ENCODE measurements at places on chromosomes 7 and 10.

- peak; percentile 61 for DNase-seq
Observed at GRCh38 chr10:30058570-30059132, 735 bp downstream of the JCAD start.

GRCh38 chr7:20219446-20220292 lies 2.5 kb upstream of the MACC1 start:
- peak; percentile 86 for DNase-seq

DNA sequence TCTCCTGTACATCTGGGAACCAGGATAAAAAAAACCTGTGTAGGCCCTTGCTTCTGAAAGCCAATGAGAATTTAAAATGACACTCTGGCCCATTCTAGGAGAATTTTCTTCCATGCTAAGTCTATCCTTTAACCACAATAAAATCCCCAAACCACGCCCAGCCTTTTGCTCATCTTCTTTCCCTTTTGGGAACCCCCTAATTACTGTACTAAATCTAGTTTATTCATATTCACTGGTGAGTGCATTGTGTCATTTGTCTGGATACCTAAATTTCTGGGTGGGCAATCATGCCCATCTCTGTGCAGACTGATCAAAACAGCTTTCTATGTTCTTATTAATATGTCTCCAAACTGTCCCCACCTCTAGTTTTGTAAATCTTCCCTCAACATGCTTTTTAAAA lies 11.7 kb upstream of the CDK14 start:
- no peak for DNase-seq

DNA sequence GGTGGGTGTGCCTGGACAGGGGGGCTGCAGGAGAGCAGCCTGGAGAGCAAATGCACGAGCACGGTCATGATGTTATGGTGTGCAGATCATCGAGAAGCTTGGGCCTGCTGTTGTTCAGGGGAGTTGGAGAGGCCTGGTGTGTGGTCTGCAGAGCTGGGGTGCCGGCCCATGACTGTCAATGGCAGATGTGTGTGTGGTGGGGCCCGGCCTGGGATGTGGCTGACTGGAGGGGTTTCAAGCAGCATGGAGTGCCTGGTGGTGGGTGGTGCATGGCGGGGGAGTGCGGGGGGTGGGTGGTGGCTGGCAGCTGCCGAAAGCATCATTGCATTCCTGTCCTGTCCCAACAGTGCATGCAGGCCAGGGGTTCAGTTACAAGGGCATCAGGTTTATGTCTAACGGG lies 122.6 kb downstream of the DOCK1 start:
- DNase-seq = no peak

DNA sequence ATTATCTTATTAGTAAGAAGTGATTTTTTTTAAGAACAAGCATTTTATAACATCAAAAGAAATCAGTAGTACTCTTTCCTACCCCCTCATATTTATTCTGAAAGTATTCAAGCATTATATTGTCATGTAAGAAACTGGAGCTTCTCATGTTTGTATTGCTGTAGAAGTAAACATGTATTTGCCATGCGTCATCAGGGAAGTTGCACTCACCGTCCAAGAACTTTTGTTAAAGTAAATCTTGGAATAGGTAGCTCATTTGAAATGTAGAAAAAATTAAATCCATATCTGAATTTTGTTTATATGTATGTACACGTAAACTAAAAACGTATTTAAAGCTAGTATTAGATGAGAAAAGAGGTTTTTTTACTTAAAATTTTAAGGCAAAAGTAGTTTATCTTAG lies 96.8 kb downstream of the PTEN start:
- DNase-seq = no peak

DNA sequence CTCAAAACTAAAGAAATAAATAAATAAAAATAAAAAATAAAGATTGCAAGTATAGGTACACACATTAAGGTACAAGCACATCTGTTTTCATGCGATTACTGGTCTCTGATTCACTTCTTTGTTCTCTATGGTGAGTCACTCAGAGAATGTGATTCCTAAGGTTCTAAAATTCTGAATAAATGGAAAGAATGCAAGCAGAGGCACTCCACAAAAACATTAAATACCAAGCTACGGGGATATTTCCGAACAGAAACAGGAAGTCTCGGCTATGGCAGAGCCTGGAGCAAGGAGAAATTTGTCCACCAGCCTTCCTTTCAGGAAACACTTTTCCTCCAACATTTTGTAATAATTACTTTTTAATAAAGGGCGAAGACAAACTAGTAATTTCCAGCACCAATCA lies 1.4 kb downstream of the VOPP1 start:
- no peak for DNase-seq

GRCh38 chr7:114341648-114342047 lies 73.0 kb upstream of the FOXP2 start:
- no peak for DNase-seq

DNA sequence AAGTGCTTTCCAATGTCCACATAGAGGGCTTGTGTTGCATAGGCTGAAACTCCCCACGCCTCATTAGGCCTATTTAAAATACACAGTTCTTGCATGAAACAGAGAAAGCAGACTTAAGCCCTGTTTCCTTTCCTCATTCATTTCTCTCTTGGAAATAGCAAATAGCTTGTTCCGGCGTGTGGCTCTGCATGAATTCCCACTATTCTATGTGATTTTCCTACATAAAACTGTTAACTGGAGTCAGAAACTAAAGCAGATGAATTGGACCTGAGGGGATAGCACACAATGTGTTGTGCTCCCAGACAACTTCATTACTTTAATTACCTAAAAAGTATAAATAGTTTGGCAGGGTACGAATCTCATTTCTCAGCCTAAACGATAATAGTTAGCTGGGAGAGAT lies 981.5 kb downstream of the SORCS1 start:
- DNase-seq = no peak

DNA sequence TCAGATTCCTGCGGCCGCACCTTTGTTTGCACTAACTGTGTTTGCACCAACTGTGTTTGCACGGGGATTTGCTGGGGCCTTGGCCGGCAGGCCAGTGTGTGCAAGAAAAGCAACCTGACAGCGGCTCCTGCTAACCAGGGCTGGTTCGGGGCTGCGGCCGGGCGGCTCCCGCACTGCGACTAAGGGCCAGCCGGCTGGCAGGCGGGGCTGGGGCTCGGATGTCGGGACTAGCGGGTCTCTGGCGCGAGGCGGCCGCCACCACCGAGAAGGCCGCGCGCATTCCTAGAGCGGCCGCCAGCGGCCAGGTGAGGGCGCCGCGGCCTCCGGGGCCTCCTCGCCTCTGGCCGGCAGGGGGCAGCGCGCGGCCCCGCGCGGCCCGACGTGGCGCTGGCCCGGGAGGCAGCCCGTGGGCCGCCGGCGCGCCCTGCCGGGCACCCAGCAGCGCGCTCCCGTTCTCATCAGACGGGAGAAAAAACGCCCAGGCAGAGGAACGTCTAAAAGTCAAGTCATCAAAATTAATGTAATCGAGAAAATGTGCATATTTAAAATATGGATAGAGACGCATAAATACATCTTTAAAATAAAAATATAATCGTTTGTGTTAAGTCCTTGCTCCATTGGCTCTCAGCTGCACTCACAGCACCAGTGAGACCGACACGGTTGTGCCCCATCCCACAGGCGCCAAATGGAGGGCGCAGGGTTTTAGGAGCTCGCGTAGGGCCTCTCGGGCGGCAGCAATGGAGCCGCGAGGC lies 38.5 kb downstream of the ZNF777 start:
- DNase-seq = no peak

GRCh38 chr10:47291682-47292081 lies 8.3 kb upstream of the GDF10 start:
- DNase-seq = no peak

DNA sequence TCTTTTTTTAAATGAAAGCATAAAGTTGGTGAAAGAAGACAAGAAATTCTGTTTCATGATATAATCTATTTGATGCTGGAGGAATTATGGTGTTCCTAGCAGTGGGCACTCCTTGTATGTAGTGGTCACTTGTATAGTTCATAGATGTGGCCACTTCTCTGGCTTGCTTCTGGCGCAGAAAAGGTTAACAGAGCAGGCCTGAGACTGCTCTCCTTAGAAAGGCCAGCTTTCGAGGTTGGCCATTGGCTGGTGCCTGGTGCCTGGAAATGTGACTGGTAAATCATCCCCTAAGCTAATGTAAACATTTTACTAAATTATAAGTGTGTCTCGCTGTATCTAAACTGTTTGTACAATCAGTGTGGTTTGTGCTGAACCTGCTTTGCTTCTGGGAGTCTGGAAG lies 276.1 kb downstream of the PHTF2 start:
- DNase-seq = no peak

DNA sequence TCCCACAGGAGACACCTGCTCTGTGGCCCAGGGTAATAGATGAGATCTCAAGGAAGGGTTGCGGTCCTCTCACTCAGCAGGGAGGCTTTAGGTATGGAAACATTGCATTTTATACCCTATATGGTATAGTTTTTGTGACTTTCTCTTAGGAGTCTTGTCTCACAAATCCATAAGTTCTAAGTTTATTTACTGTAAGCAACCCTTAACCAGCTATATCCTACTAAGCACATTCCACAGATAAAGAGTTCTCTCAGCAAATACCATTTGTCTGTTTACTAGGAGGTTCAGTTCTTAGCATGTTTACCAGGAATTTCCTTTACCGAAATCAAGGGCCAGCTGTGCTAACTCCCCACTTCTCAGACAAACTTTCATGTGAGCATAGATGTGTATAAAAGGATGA lies 66.9 kb downstream of the ANLN start:
- no peak for DNase-seq

GRCh38 chr7:55490099-55490498 lies 82.2 kb downstream of the VOPP1 start:
- DNase-seq = no peak

DNA sequence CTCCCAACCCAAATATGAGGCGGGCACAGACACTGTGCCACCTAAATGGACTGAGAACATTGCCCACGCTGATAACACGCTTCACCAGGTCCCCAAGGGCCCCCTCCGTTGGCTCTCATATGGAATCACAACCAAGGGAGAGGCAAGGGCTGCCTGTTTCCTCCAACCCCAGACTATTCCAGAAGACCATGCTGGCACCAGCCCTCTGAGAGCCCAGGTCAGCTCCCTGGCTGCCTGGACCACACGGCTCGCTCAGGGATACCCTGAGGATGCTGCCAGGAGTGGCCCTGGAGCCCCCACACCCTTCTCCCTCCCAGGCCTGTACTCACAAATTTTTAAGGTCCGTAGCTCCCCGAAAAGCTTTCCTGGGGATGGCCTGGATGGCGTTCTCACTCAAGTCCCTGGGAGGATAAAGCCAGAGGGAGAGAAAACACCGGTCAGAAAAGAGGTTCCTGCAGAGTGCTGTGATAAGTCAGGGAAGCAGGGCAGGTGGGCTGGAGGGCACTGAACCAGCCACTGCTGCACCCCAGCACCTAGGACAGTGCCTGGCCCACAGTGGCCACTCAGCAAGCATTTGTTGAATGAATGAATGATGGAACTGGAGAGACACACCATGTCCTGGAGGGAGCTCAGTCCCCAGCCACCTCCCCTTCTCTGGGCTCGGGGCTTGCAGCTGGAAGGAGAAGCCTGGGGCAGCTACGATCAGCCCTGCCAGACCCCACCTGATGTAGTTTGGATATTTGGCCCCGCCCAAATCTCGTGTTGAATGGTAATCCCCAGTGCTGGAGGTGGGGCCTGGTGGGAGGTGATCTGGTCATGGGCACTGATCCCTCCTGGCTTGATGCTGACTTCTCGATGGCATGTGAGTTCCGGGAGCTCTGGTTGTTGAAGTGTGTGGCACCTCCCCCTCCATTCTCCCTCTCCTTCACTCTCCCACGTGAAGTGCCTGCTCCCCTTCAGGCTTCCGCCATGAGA lies 119.8 kb downstream of the SLIT1 start:
- DNase-seq = no peak

DNA sequence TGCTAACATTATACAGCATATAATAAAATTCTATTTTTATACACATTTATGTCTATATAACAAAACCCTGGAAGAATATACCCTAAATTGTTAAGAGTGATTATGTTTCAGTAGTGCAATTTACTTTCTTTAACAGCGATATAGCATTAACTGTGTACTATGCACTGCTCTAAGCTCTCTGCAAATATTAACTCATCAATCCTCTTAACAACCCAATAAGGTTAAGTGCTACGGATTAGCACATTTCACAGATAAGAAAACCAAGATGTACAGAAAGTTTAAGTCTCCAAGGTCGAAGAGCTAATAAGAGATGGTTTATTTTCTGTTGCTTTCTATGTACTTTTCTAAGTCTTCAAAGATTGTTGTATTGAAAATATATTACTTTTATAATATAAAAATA lies 95.8 kb downstream of the SEMA3C start:
- no peak for DNase-seq

DNA sequence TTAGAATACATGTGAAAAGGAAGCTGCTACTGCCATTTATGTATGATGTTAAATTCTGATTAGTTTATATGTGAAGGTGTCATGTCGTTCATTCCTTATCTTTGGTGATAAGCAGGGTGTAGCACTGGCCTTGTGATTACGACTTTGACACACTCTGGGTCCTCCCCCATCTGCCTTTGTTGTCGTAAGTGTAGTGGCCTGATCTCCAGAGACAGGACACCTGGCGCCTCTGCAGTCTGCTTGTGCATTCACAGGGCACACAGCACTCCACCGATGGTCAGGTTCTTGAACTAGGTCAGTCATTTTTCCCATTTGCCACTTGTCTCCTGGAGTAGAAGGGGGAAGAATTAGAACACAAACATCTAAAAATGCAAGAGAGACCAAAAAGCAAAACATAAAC lies 186.0 kb downstream of the PRKCQ start:
- no peak for DNase-seq

- no peak for DNase-seq
Observed at GRCh38 chr10:69848454-69848853, 46.7 kb downstream of the COL13A1 start.

DNA sequence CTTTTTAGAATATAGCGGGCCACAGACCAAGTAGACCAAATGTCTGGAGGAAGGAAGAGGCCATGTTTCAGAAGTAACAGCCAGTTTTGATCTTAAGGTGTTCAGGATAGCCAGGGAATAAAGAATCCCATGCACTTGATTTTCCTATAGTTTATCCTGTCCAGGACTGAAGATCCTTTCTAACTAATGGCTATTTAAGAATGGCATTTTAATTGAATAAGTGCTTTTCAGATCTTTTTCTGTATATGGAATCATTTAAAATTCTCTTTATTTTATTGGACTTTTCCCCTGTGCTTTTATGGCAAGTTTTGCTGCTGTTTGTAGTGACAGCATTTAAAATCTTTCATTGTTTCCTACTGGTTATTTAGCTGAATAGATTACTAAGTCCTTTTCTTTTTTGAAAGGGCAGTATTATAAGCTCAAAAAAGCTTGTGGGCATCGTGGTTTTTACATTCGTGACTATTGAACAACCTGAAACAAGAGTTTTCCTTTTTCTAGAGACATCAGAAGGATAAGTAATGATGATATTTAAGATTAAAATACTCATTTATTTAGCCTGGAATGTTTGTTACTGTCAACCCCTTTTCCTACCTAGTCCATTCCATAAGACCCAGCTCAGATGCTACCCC lies 2.4 kb downstream of the INPP5F start:
- no peak for DNase-seq

DNA sequence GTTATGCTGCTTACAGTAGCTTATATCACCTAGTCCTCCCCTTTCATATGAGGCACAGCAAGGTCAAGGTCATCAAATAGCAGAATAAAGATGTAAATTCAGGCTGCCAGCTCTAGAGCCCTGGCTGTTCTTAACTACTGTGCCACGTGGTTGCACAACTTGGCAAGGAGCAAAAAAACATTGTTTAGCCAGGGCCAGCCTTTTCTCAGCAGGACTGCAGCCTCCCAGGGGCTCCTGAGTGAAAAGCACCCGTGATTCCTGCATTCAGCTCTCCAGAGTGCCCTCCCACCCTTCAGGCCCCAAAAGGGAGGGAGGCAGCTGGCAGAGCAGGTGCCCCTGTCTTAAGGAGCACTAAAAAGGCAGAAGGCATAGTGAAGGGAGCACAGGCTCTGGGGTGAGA lies 31.8 kb upstream of the TM9SF3 start:
- DNase-seq = no peak

GRCh38 chr7:87875151-87876039 lies 765 bp downstream of the SLC25A40 start:
- DNase-seq = no peak

Data from ascending aorta (tissue), 2 donors.